ENCODE measurements at places on chromosomes 4 and X.

DNA sequence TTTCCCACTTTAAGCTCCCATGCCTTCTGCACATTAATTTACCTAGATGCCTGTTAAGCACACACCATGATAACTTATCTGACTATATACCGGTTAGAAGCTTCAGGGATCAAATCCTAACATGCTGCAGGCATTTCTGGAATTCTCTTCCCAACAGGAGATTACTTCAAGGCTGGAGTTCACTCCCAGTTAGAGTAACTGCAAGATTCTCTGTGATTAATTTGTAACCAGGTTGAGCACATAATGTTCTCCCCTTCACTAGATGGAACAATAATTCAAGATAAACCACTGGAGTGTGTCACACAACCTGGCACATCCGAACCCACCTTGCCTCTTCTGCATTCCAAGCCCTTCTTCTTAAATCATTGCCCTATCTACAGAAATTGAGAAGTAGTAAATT, 11.8 kb upstream of the UGT2A3 start:
- DNase-seq = no peak

GRCh38 chrX:47590984-47591383, 8.7 kb downstream of the TIMP1 start:
- DNase-seq = no peak

DNA sequence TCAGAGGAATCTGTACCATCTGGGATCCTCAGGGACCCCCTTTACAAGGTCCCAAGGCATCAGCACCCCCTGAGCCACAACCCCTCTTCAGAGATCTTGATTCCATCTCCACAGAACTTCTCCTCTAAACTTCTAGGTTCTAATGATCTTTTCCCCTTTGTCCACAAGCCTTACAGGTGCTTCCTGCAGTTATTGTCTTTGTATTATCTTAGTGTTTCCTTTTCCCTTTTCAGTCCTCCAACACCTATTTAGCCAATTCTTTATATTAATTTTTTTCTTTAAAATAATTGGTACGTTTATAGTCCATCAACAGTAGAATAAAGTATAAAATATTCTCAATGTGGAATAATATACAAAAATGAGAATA, 35.2 kb upstream of the FAM241A start:
- no peak for DNase-seq

GRCh38 chr4:115158296-115158695, 44.9 kb upstream of the NDST4 start:
- DNase-seq = no peak

- DNase-seq = no peak
Observed at GRCh38 chr4:36432586-36432985, 151.2 kb downstream of the DTHD1 start.

DNA sequence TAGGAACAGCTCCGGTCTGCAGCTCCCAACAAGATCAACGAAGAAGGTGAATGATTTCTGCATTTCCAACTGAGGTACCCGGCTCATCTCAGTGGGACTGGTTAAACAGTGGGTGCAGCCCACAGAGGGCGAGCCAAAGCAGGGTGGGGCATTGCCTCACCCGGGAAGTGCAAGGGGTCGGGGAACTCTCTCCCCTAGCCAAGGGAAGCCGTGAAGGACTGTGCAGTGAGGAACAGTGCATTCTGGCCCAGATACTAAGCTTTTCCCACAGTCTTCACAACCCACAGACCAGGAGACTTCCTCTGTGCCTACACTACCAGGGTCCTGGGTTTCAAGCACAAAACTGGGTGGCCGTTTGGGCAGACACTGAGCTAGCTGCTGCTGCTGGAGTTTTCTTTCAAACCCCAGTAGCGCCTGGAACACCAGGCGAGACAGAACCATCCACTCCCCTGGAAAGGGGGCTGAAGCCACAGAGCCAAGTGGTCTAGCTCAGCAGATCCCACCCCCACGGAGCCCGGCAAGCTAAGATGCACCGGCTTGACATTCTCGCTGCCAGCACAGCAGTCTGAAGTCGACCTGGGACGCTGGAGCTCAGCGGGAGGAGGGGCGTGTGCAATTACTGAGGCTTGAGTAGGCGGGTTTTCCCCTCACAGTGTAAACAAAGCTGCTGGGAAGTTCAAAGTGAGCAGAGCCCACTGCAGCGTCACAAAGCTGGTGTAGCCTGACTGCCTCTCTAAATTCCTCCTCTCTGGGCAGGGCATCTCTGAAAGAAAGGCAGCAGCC, 84.6 kb downstream of the THOC2 start:
- DNase-seq = no peak
